DMS 273 treated with DMSO at 0.1 percent for 48 hours (cell line): ENCODE measurements at places on chromosomes 6 and 20.

DNA sequence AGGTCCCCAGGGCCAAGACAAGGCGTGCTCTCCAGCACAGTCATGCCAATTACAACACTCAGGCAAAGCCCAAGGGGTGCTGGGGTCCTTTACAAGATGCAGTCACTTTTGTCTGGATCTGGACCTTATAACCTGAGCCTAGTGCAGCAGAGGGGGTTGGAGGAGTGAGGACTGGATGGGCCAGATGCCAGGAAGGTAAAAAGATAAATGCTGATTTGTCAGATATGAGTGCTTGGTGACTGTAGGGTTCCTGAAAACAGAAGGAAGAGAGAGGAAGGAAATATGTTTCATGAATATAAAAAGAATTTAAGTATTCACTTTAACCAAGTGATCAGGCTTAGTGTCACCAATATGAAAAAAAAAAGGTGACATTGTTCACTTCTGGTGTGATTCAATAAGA lies 43.4 kb upstream of the TFAP2A start:
- DNase-seq: no peak

DNA sequence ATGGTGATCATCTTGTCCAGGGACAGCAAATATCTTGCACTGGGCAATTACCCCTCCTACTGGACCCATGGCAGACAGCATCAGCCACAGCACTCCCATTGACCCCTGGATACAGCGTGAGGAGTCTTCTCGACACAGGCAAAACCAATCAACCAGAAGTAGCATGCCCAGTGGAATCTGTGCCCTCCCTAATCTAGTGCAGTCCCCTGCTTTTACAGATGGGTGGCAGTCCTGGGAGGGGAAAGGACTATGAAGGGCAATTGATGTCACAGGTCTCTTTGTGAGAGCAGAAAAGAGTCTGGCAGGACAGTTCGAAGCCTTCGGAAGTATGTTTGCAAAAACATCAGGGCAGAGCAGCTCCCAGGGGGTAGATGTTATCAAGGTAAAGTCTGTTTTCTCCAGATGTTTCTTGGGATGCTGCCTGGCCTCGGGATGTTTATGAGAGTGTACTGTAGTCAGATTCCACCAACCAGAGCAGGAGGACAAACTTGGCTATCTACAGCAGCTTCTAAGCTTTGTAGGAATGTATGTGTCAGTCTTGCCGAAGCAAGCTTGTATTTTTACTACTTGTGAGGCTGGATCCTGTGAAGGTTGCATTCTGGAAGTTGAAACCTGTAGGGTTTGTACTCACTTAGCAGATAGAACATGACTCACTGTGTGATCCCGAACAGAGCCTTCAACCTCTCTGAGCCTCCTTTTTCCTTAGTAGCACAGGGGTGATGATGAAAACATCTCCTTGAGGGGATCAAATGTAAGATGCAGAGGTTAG lies 63.0 kb upstream of the MYL9 start:
- no peak for DNase-seq

DNA sequence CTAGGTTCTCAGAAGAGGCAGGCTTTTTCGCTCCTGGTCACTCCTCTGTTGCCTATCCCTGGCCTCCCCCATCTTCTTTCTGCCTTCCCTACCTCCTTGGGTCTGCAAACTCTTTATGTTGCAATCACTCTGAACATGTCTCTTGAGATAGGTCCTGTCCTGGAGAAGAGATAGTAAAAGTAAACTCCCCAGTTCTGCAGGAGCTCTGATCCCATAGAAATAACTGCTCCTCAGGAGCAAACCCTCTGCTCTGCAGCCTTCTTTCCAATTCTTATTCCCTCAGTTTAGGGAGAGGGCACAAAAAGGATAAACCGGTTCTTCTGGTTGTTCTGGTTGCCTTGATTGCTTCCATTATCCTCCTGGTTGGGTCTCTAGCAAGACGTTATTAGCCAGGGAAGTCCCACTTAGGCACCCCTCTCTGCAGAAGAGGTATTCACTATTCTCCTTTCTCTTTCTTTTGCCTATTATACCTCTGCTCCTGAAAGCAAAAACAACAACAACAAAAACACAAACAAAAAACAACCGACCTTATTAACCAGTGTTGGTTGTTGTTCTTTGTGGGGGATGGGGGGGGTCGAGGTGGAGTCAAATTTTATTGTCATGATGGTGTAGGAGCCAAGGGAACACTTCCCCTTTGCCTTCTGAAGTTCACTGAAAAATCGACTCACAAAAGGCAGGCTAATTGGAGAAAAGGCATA lies 973 bp downstream of the TRIM38 start:
- DNase-seq: no peak

- no peak for DNase-seq
Measured at GRCh38 chr6:133772567-133772966, 116.3 kb upstream of the TCF21 start.
